ENCODE measurements at places on chromosomes 6 and 20.

DNA sequence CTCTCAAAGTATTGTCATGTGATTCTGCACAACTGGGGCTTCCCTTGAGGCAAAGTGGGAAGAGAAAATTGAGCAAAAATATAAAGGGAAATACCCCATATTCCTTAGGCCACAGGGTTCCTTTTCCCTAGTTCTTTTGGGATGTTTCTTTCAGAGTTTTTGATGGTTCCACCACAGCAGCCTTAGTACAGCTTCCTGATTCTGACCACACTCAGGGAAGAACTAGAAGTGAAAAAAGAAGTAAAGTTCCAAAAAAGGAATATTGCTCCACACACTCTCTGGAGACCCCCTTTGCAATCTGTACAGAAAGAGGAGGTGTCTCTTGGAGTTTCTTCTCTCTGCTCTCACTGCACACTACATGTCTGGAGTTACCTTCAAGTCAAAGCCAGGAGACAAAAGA lies 27.9 kb upstream of the HLA-DQA2 start:
- DNase-seq = no peak

GRCh38 chr6:106051226-106051625 lies 34.9 kb upstream of the PRDM1 start:
- DNase-seq = no peak

GRCh38 chr6:28943557-28944411 lies 20.0 kb upstream of the TRIM27 start:
- DNase-seq = peak; percentile 61

DNA sequence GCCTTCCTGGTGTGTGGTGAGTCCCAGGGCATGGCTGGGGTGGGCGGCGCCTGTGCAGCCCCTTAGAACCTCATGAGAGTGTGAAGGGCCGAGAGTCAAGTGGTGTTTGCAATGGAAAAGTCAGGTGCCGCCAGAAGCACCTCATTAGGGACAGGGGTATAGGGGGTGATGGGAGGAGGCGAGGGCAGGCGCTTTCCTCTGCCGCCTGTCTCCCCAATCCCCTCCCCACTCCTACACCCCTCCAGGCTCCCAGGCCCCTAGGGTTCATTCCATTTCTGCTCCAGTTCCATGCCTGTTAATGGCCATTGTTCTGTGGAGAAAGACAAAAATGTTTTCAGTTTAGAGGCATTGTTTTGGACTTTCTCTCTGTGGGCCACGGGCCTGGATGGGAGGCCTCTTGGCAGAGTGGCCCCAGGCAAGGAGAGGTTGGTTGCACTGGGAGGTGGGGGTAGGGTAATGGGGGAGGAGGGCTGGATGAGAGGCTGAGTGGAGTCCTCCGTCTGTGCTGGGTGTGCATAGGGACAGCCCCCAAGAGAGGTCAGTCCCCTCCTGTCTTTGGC lies 21.4 kb upstream of the SCUBE3 start:
- no peak for DNase-seq

DNA sequence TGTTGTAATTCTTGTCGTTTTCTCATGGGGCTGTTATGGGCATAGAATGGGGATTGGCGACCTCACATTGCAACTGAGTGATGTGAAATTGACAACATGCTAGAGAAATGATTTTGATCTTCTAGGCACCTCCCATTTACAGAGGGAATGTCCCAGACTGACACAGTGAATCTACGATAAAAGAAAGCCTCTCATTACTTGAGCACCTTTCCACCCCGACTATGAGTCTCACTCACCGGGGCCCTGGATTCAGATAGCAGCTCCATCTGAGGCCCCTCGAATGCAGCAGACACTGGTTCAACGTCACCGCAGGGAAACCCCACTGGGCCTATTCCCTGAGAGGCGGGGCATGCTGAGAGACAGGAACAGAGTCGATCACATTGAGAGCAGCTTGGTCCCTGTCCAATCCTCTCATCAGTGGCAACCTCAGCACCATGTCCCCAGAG lies 49.1 kb downstream of the NFATC2 start:
- no peak for DNase-seq

DNA sequence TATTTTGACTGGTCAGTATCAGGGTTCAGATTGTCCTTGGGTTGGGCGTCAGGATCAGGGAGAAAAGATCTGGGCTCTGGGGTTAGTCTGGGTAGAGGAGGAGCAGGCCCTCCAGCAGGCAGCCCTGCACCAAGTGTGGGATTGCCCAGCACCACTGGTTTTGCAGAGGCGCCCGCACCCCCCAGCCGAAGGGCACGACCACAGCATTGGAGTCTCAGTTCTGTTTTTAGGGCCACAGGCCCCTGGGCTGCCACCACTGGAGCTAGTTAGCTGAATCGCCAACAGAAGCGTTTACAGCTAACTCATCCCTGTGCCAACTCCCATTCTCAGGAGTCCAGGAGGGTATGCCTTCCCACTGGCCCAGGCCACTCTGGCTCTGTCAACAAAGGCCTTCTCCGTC lies 84.2 kb downstream of the TCP11 start:
- DNase-seq = no peak

DNA sequence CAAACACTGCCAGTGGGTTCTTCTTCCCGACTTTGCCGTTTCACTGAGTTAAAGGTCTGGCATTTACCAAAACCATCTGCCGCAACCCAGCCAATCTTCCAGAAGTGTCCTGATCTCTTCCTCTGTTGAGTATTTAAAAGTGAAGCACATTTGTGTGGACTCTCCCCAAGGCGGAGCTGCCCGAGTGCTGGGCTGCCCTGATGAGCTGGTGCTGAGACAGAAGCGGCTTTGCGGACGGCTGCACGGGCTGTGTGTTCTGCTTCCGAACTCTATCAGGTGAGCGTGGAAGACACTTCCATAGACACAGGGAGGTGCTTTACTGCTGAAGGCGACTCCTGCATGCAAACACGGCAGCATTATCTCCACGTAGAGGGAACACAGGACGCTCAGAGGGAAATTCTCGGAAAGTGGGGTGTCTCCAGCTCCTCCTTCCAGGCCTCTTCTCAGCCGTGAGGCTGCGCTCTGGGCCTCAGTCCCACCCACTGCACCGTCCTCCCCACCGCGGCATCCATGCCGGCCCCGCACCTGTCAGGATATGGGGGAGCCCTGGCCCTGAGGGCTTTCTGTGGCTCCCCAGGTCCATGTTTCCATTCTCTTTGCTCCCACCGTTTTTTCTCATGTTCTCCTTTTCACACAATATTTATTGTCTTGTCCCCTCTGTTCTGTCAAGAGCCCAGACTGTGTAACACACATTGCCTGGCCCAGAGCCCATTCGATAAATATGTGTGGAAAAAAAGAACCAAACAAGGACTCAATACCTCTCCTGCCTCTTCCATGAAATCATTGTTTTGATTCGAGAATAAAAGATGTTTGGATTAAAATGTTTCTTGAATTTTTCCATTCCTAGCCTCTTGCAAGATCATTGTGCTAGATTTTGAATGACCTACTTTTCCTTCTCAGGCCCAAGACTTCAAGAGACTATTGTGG lies 205.1 kb downstream of the DLL1 start:
- no peak for DNase-seq

GRCh38 chr20:62721511-62722370 lies 13.1 kb downstream of the NTSR1 start:
- no peak for DNase-seq

GRCh38 chr6:141426400-141426980 lies 706.2 kb upstream of the GJE1 start:
- no peak for DNase-seq

All from C1 segment of cervical spinal cord (tissue), 14 donors.